ENCODE measurements at places on chromosomes 2 and 18. TPM values are rescaled to one million over a fixed set of nuclear protein-coding genes. Genes with fewer than 3 reads are reported as not detected.
A peak's percentile ranks its signal among the peaks of the same experiment; 100 is the strongest.

GRCh38 chr2:207311316-207312005 lies 145.7 kb upstream of the KLF7 start:
- peak; percentile 73 for DNase-seq

DNA sequence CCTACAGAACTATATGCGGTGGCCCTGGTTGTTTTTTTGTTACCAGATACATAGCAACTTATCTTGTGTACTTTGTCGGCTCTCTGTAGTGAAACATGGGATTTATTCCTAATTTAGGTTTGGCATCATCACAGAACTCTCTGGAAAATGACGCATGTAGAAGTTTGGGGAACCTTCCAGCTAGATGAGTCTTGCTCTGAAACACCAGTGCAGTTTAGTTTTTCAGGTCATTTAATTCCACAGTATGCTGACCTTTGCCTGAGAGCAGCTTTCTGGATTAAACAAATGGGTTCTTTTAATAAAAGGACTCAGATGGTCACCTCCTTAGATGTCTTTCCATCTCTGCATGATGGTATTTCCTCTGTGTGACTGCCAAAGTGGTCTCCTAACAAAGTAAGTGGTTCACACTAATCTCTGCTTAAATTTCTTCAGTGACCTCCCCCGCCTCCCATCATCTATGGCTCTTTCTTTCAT lies 39.9 kb downstream of the MYO3B start:
- DNase-seq: no peak

- DNase-seq: no peak
Measured at GRCh38 chr2:118841450-118841827, 6.0 kb downstream of the EN1 start.

GRCh38 chr2:128465246-128466170 lies 146.8 kb upstream of the HS6ST1 start:
- no peak for DNase-seq

GRCh38 chr18:23857756-23858155 lies 156.8 kb upstream of the TTC39C start:
- DNase-seq: no peak

DNA sequence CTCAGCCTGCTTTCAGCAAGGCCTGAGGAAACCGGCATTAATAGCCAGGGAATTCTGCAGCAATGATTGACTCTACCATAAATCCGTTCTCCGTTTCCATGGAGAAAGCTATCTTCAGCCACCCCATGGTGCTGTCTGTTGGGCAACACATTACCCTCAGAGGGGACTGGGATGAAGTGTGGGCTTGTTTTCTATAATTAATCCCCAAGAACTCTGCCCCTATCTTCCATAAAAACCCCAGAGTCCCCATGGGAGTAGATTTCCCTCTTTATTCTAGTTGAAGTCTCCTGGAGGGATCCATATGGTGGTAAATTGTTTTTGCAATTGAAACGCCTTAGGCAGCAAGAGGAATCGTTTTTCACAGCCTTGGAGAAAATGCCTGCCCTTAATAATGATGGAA lies 9.2 kb downstream of the G6PC2 start:
- no peak for DNase-seq

The PROKR1 gene
- not detected for total RNA-seq

The CDH19 gene
- total RNA-seq: not detected

The KIAA2012 gene
- total RNA-seq: not detected

Measured in Panc1 (cell line).